ENCODE measurements at places on chromosomes 6 and 20.

- no peak for DNase-seq
Measured at GRCh38 chr6:98808541-98809210, 25.7 kb upstream of the POU3F2 start.

DNA sequence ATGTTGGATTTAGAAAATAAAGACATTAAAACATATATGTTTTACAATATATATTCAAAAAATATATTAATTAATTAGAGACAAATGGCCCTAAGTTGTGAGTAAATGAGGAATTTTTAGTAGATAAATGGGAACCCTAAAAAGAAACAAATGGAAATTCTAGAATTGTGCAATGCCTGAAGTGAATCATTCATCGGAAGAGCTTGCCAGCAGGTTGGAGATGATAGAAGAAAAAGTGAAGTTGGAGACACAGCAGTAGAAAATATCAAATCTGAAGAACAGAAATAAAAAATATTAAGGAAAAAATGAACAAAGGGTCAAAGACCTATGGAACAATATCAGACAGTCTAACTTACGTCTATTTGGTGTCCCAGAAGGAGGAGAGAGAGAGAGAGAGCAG, 109.4 kb upstream of the NEDD9 start:
- DNase-seq: no peak

- no peak for DNase-seq
Measured at GRCh38 chr20:1905693-1906092, 10.5 kb downstream of the SIRPA start.

GRCh38 chr20:44104798-44105517, 82.0 kb downstream of the JPH2 start:
- DNase-seq: no peak

DNA sequence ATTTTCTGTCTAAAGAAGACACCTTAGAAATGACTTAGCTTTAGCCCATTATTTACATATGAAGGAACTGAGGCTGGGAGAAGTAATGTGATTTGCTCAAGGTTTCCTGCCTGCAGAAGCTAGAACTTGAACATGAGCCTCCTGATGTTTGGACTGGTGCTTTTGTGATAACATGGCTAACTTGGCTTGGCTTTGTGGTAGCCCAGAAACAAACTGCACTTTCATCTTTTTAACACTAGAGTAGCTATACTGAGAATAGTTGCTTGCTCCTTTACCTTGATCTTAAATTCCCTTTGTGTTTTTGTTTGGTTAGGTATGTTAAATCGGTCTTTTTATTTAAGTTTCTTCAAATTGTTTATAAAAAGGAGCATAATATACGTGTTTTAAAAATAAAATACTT, 163.5 kb upstream of the MANEA start:
- DNase-seq: no peak

GRCh38 chr6:103153016-103153415, 1706.7 kb downstream of the HACE1 start:
- no peak for DNase-seq

DNA sequence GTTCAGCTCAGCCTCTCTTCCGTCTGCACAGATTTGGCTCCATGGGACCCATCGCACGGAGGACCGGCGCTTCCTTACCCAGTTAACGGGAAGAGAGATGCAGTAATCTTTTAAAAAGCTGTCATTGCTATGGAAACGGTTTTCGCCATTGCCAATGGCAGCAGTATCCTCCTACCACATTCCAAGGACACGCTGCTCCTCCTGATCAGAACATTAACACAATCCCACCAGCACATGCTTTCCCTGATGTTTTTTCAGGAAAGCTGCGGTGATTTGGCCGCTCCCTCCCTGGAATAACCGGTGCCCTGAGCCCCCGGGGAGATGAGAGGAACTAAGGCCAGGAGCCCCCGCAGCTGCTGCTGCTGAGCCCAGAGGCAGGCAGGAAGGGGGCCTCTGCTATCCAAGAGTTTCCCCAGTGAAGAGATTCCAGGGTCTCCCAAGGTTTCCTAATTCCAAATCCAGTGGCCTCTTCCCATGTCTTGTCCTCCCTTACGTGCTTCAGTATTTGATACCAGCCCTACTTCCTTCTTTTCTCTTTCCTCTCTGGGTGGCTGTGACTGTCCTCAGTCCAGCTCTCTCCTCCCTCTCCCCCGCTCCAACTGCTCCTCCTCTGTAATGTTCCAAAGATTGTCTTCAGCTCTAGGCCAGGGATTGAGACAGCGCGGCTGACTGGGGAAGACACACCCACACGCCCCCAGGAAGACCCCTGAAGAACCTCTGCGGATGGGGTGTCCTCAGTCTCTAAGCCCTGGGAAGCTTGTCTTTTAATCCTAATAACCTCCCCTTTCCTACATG, 2.6 kb downstream of the BNIP5 start:
- DNase-seq: no peak

GRCh38 chr6:50851049-50851845, 32.6 kb downstream of the TFAP2B start:
- no peak for DNase-seq

- no peak for DNase-seq
Measured at GRCh38 chr20:19973961-19974629, 43.1 kb upstream of the NAA20 start.

All from activated T-helper 9 cell treated with anti-CD3 and anti-CD28 coated beads, Interleukin-2, amount 50 U/mL, for 16 hours (primary cell).